Astrocyte (in vitro differentiated cells and primary cell): ENCODE measurements at places on chromosomes 11 and 22.

DNA sequence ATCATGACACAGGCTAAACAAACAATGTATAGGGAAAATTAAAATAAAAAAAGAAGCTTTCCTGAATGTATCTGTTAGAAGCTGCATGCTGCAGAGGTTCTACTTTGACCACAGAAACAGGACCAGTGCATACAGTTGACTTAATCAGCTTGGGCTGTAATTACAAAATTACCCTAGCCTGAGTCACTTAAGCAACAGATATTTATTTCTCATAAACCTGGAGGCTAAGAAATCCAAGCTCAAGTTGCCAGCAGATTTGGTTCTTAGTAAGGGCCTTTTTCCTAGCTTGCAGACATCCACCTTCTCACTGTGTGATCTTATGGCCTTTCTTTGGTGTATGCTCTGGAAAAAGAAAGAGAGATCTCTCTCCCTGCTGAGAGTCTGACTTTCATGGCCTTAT lies 946.5 kb upstream of the RAG2 start:
- no peak for DNase-seq

DNA sequence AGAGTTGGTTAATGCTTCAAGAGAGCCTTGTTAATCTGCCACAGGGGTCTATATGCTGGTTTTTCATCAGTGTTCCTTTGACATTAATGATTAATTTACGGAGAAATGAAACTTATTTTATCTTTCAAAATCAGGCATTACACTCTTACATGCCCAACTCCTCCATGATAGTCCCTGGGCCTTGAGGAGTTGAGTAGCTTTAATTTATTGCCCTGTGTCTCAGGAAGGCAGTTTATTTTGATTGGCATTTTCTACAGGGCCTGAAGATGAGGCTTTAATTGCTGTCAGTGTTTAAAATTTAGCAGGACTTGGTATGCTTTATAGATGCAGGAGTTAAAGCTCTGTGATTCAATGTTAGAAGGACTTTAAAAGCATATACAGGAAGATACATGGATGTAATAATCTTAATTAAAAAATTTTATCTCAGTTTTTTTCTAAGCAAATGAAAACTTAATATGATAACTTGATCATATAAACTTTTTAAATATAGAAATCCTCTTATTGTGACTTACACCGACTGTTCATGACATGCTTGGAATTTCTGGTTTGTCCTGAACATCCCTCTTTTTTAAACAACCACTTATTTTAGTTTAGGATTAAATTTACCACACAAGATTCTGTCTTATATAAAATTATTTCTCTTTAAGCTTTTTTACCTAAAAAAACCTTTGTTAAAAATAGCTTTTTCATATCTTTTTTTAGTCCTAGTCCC lies 12.2 kb downstream of the GLYAT start:
- DNase-seq: no peak

DNA sequence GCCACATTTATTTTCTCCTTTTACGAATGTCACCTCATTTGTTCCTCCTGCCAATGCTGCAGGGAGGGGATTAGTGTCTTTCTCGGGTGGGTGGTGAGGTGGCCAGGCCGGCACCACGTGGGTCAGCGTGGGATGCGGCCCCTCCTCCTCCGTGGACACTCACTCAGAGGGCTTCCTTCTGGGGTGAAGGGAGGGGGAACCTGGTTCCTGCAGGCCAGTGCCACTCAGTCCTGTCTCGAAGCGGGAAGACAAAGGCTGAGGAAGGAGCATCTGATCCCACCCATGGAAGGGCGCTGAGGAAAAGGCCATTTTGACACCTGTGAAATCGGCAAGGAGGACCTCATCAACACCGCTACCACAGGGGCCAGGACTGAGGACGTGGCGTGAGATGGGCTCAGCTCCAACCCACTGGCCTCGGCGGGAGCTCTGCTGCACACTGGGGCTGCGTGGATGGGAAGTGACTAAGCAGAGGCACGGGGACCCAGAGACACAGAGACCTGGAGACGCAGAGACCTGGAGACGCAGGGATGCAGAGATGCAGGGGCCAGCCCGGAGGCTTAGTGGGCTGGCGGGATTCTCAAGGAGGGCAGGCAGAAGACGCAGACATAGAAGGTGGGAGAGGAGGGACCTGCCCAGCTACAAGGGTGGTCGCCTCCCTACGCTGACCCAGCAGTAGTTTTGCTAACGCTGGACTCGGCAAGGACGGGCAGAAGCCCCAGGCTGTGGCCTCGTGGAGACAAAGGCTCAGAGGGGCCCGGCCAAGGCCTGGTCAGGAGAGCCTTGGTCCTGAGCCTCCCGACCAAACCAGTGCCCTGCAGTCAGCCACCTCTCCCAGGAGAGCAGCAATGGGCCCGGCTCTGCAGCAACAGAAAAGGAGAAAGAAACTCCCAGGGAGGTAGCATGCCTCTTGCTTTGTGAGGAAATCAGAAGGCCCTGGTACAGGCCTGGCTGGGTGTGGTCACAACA lies 1071.2 kb downstream of the BRD1 start:
- DNase-seq: no peak

GRCh38 chr11:108522318-108522717 lies 24.1 kb upstream of the POGLUT3 start:
- DNase-seq: no peak

GRCh38 chr11:69251057-69251393 lies 42.9 kb upstream of the MYEOV start:
- no peak for DNase-seq

- peak; percentile 46 for DNase-seq
Measured at GRCh38 chr11:46363455-46364005, 16.3 kb downstream of the DGKZ start.

DNA sequence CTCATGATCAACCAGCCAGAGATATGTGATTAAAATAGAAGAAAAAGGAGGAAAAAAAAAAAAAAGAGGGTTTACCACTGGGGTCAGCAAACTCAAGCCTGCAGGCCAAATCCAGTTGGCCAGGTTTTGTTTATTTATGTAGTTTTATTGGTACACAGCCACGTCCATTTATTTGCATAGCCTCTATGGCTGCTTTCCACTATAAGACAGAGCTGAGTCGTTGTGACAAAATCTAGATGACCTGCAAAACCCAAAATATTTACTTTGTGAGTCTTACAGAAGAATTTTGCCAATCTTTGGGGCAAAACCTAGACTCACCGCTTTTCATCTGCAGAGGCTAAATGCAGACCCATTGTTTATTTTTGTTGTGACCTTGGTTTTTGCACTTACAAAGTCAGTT lies 87.1 kb downstream of the TENM4 start:
- DNase-seq: no peak

DNA sequence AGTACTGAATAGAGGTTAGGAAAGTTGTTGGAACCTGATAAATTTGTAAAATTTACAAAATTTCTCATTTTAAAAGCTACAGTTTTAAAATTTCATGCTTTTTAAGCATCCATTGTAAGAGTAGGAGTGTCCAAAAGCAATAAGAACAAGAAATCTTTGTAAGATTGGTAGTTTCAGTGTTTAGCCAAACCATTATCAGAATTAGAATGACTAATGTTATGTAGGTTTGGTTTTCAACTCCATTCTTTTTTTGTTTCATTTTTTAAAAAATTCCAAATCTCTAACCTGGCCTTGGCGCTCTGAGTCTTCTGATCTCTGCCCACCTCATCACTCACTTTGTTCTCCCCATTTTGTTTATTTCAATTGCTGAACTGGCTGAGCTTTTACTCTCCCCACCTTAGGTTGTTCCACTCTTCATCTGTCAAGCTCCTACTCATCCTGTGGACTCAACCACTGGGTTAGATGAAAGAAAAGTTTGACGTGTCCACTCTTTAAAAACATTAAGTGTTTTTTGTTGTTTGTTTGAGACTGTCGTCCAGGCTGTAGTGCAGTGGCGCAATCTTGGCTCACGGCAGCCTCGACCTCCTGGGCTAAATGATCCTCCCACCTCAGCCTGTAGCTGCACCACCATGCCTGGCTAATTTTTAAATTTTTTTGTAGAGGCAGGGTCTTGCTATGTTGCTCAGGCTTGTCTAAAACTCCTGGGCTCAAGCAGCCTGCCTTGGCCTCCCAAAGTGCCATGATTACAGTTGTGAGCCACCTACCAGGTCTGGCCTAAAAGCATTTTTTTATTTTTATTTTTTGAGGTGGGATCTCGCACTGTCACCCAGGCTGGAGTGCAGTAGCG lies 14.0 kb downstream of the EP300 start:
- DNase-seq: peak; percentile 4

- DNase-seq: no peak
Measured at GRCh38 chr22:31995046-31995445, 48.0 kb upstream of the SLC5A1 start.

DNA sequence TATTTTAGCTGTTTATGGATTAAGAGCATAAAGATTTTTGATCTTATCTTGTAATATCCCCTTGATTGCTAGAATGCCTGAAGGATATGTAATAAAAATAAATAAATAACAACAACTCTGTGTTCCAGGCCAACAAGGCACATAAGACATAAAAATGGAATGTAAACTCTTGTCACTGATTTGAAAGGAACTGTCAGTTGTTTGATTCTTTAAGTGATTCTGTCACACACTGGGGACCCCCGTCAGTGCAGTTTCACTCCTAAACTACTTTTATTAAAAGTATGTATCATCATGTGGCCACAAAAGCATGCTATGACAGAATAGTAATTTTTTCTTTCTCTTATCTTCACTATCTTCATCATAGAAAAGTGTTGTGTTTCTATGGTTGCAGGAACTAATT lies 572.4 kb downstream of the CNTN5 start:
- no peak for DNase-seq

- DNase-seq: no peak
Measured at GRCh38 chr11:1388763-1389102, 1.0 kb upstream of the BRSK2 start.

- no peak for DNase-seq
Measured at GRCh38 chr11:116148645-116149044, 624.1 kb downstream of the BUD13 start.

- DNase-seq: no peak
Measured at GRCh38 chr11:72102162-72102561, 935 bp downstream of the LAMTOR1 start.

DNA sequence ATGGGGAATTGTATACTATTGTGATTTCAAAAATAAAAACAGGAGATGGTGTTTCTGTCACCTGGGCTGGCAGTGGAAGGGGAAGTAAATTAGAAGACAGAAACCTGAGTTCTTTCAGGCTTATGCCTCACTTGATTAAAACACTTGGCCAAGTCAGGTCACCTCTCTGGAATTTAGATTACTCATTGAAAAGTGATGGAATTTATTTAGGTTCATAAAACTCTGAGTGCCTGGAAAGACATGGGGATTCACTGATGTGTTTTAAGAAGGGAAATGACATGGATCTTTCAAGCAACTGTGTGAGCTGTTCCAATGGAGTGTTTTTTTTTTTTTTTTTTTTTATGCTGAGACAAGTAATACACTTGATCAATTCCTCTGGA lies 400.1 kb downstream of the TMEM135 start:
- DNase-seq: peak; percentile 89

DNA sequence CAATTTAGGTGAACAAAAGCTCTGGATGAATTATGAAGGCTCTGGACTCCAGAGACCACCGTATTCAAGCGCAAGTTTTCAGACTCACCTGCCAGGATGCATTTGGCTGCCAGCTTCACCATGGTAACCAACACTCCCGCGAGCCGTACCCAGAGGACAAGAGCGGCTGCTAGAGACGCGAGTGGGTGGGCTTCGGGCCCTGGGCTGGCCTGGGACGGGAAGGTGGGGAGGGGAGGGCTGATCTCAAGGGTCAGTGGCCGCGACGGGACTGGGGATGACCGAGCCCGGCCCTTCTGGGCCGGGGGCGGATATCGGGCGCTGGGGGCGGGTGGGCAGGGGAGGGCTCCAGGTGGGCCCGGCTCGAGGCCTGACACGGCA lies 344 bp downstream of the IFT27 start:
- no peak for DNase-seq

GRCh38 chr11:56624661-56625110 lies 10.0 kb upstream of the OR5M1 start:
- peak; percentile 13 for DNase-seq

GRCh38 chr22:36894266-36894665 lies 19.2 kb upstream of the CSF2RB start:
- DNase-seq: no peak

- DNase-seq: no peak
Measured at GRCh38 chr11:116595305-116595880, 177.4 kb downstream of the BUD13 start.

DNA sequence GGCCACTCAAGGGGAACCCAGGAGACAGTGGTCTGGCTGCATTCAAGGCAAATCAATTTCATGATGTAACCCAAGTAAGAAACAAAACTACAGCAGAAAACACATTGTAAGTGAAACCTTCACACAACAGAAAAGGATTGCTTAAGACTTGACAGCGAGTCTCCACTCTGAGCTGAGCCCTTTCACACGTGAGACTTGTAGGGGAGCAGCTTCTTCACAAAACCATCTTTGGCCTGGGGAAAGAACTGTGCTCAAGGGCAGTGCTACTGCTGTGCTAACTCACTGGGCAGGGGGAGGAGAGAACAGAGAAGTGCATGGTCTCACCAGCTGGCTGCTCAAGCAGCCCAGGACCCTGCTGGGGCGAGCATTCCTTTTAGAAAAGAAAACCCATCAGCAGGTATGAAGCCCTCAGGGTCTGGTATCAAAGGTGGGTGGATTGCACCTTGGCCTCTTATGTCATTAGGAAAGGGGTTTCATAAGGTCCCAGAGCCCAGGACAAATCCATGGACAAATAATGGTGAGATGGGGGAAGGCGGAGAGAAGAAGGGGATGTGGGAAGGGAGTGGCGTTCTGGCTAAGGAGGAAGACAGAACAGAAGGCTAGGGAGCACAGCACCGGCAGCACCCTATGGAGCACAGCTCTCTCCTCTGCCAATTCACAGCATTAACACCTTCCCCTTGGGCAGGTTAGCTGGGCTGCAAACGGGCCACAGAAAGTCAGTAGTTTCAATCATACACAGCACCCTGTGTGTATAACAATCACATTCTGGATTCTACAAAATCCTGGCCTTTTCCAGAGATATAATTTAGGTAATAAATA lies 20.6 kb upstream of the RAPSN start:
- no peak for DNase-seq

GRCh38 chr11:17821648-17822400 lies 87.2 kb downstream of the KCNC1 start:
- DNase-seq: peak; percentile 47

GRCh38 chr11:78251083-78251775 lies 62.5 kb downstream of the USP35 start:
- peak; percentile 88 for DNase-seq

GRCh38 chr22:43530349-43531201 lies 118.8 kb downstream of the MPPED1 start:
- DNase-seq: no peak
